ENCODE measurements at places on chromosomes 2 and 18.

DNA sequence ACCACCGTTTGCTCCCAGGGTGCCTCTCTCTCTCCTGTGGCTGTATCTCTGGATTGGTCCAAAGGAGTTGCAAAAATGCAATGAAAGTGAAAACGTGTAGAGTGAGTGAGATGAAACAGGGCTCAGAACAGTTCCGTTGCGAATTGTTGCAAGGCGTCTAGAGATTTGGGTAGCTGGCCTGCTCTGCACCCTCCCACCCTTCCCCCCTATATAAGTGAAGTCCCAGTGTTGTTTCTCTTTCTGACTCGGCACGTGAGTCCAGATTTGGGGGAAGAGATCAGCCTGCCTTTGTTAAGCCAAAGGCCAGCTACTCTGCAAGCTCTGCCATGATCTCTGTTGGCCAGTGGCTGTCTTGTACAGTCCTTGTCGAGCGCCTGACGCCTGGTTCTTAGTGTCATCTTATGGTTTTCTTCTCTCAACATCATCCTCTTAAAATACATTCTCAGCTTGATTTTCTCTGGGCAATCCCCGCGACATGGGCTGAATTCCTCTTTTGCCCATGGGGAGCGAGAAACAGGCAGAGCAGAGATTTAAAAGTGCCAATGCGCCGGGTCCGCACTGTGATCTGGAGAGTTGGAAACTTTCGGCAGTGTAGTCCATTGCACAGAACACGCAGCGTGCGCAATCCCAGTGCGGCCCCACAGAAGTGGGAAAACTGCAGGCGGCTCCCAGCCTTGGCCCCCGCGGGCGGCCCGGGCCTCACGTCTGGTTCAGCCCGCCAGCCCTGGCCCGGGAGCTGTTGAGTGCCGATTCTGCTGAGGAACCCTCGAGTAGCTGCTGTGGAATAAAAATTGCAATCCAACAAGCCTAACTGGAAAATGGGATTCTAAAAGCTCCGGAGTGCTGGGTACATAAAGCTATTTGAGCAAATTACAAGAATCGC, 9.3 kb downstream of the MEIS1 start:
- DNase-seq = no peak

DNA sequence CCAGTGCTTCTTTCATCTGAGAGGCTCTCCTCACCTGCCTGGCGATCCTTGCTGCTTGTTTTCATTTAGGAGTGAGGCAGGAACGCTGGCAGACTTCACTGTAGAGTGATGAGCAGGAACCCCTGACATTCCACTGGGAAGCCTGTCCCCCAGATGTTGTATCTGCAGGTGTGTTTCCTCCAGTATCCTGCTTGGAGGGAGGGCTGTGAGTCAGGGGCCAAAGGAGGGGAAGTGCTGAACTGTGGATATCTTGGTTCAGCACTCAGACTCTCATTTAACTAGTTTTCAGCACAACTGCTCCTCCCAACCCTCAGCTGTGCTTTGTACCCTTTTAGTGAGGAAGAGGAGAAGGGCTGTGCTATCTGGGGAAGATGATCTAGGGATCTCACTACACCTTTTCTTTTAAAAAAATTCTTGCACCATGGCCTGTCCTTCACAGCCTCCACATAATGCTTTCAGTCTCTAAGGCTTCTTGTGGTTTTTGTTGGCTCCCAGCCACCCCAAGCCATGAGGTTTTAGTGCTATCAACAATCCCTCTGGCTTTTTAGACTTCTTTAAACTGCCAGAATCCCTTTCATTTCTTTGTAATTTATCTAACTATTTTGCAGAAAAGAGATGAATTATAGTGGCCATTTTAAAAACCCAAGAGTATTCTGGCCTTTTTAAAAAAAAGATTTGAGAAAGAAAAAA, 11.2 kb downstream of the ANKAR start:
- DNase-seq = no peak

- no peak for DNase-seq
Measured at GRCh38 chr2:36561237-36561944, 36.6 kb downstream of the FEZ2 start.

DNA sequence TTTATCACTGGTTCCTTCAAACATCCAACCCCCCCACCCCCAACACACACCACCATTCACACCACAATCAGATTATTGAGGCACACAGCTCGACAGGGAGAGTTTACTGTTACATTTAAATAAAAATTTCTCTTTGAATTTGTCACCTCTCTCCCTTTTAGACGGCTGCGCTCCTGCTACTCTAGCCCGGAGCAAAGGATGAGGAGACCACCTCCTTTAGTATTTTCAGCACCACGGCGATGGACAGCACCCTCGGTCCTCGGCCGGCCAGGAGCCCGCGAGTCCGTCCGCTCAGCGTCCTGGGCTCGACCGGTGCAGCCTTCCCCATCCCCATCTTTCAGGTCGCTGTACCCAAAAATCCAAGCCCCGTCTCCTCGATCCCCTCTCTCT, 892 bp downstream of the CELF4 start:
- no peak for DNase-seq

DNA sequence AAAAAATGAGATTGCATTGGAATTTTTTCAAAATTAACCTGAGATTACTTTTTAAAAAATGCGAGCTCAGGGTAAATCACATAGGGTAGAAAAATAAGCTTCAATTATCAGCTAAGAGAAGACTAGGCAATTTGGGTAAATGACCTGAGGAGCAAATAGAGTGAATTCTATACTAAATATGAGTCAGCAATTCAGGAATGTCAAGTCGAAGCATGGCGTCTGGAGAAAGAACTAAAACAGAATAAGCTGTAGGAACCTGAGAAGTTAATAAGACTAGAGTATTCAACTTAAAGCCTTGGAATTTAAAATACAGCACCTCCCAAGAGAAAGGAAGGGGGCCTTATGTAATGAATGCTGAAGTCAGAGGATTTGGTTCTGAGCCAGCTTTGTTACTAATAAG, 487.0 kb downstream of the SUCLG1 start:
- DNase-seq = no peak

- no peak for DNase-seq
Measured at GRCh38 chr18:56323673-56324072, 314.7 kb downstream of the TXNL1 start.
